T47D (cell line): ENCODE measurements at places on chromosomes 16 and 17.

DNA sequence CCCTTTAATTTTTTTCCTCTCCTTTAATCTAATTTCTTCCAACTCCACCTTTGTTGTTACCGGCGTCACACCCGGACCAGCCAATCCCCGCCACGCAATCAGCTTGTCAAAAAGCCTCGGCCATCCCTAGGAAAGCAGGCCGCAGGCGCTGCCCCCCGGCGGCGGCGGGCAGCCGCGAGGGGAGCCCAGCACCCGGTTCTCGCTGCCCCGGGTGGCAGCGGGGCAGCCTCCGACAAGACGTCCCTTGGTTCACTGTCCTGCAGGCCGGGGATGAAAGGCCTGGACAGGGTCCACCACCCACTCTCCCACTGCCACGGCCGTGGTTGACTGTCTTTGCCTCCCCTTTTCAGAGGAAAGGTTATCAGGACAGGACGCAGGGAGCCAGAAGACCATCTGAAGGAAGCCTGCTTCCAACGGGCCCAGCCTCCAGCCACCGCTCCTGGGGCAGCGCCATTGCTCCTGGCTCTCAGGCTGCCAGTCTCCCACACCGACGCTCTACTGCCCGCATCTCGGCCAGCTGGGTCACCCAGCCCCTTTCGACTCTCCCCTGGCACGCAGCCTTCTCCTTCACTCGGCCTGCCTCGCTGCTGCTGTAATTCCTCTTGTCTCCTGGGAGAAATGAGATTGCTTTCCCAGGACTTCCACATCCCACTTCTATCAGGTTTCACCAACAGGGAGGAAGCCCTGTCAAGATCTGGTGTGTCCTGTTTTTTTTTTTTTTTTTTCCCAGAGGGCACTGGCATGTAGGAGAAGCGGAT is 2.8 kb upstream of the UBTF start:
- DNase-seq = peak; percentile 84

- DNase-seq = no peak
Measured at GRCh38 chr16:48184681-48185080, 28.9 kb upstream of the ABCC12 start.

- DNase-seq = no peak
Measured at GRCh38 chr17:17636272-17636885, 44.9 kb upstream of the PEMT start.

DNA sequence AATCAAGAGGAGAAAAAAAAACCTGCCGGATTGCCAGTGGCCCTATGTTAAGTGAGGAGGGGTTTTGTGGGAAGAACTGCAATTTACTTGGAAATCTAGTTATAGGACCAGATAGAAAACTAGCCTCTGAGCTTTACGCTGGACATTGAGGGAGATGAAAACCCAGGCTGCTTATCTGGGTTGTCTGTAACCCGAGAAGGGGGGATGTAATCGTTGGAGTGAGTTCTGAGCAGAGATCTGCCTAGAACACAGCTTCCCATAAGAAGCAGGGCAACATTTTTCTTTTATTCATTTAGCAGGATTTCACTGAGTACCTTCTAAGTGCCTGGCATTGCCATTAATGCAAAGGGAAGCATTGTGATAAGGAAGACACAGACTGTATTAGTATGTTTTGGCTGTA is 70.6 kb downstream of the KATNIP start:
- DNase-seq = no peak

DNA sequence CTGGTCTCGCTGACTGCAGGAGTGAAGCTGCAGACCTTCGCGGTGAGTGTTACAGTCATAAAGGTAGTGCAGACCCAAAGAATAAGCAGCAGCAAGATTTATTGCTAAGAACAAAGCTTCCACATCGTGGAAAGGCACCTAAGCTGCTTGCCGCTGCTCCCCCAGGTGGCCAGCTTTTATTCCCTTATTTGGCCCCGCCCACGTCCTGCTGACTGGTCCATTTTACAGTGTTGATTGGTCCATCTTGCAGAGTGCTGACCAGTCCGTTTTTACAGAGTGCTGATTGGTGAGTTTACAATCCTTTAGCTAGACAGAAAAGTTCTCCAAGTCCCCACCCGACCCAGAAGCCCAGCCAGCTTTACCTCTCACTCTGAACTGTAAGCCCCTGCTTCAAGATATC is 227.8 kb downstream of the ABCC12 start:
- peak; percentile 37 for DNase-seq

GRCh38 chr17:74309902-74310301 is 16.1 kb upstream of the KIF19 start:
- no peak for DNase-seq

GRCh38 chr16:2988590-2989099 is 8.4 kb upstream of the PKMYT1 start:
- DNase-seq = no peak

- DNase-seq = no peak
Measured at GRCh38 chr17:1267471-1267943, 2.7 kb upstream of the BHLHA9 start.

GRCh38 chr17:44010966-44011647 is 3.7 kb downstream of the TMEM101 start:
- no peak for DNase-seq

GRCh38 chr17:51617986-51618385 is 357.6 kb downstream of the UTP18 start:
- DNase-seq = no peak

DNA sequence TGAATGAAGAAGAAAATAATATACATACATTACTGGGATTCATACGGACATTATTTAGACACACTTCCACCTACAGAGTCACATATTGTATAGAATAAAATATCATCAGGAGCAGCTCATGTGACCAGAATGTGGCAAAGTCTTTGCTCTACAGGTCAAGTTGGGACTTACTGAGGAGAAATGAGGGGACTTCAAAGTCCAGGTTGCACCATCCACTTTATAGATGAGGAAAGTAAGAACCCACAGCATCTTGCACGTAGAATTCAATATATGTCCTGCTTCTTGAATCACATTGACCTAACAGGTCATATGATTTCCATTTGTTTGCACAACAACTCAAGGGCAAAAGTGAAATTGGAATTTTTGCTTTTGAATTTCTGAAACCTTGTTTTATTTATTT is 524.3 kb downstream of the WWOX start:
- no peak for DNase-seq

- no peak for DNase-seq
Measured at GRCh38 chr16:29927070-29927905, 1.3 kb upstream of the KCTD13 start.

DNA sequence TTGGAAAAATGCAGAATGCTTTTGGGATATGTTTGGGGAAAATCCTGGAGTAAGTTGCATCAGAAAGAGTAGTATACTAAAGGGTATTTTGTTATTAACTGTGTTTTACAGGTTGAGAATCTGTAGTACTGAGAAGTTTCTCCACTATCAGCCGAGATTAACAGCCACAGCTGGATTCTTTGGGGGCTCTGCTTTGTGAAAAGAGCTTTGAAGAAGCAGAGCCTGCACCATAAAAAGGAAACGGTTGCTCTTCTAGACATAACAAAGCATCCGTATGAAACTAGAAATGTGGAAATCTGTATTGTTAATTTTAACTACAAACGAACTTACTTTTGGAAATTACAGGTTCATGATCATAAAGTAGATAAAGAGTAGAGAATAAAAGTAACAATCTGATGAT is 5.3 kb downstream of the NLK start:
- no peak for DNase-seq

- no peak for DNase-seq
Measured at GRCh38 chr16:70159355-70160348, 13.9 kb upstream of the CLEC18C start.

GRCh38 chr16:68884401-68884800 is 41.1 kb downstream of the TANGO6 start:
- DNase-seq = no peak

DNA sequence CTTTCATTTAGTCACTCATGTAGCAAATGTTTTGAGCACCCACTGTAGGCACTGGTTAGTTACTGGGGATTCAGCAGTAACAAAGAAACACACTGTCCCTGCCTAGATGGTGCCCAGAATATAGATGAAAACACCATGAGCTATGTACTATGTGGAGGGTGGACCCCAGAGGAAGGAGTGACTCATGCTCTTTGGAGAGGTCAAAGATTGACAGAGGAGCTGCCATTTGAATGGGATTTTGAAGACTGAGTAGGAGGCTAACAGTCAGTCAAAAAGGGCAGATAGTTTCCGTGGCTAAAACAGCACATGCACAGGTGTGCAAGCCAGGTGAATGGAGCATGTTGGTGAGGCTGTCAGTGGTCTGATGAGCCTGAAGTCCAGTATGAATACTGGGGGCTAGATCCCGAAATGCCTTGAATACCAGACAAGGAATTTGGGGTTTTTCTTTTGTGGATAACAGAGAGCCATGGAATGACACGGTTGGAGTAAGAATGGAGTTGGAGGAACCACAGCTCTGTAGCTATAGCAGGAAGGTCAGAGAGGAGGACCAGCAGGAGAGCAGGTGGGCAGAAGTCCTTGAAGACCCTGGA is 6.1 kb downstream of the IL21R start:
- no peak for DNase-seq

GRCh38 chr16:72740347-72740746 is 307.6 kb downstream of the ZFHX3 start:
- peak; percentile 4 for DNase-seq

DNA sequence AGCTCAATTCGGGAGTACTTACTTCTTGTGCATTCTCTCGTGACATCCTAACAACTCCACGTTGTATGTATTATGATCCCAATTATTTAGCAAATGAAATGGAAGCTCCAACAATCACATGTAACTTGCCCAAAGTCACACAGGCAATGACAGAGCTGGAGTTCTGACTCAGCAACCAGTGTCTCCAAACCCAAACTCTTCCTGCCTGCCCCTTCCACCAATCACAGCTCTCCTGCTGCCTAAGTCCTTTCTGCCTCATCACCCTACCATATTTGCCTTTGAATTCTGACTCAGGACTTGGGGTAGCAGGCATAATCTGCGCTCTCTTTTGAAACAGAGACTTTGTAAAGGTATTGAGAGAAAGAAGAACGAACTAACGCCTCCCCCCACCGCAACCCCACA is 245.2 kb upstream of the MAF start:
- DNase-seq = no peak

- DNase-seq = no peak
Measured at GRCh38 chr16:83220066-83220465, 587.7 kb upstream of the HSBP1 start.

DNA sequence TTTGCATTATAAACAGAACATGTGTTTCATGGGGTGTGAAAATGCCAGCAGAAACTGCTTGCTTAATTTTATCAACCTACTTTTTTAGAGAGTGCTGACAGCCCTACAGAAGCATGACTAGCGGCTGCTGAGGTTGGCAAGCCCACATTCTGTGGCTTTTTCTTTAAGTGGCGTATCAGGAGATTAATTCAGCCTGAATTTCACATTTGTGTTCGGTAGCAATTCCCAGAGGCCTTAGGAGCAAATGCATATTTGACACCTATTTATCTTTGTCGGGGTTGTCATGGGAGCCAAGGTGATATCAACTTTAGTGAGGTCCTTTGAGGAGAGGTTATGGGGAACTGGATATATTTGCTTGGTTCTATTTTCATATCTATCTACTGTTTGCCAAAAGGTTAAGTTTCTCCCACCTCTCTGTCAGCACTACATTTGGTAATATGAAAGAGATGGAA is 140.9 kb downstream of the KCNJ2 start:
- DNase-seq = no peak

- no peak for DNase-seq
Measured at GRCh38 chr17:11742886-11743285, 144.6 kb downstream of the DNAH9 start.

DNA sequence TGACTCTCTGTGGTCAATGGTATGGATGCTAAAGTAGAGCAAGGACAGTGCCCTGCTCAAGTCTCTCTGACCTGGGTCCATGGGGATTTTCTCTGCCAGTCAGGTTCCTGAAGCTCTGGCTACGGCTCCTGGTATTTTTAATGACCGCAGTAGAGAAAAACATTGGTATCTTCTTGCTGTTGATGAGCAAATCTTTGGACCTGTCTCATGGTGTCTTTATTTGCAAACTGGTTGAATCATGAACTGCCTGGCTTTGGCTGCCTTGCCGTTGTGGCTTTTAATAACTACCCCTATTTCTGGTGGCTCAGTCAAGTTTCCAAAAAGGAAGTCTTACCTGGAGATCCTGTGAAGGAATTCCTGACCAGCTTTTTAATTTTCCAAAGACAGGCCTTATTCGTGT is 8.7 kb downstream of the FAM234A start:
- no peak for DNase-seq

GRCh38 chr17:80233202-80233601 is 13.0 kb downstream of the SLC26A11 start:
- DNase-seq = no peak
